ENCODE measurements at places on chromosomes 3 and 15.

GRCh38 chr3:97942801-97943546 lies 29.3 kb downstream of the RIOX2 start:
- DNase-seq, result no peak

- peak; percentile 73 for DNase-seq
These were observed 55.6 kb downstream of the CGGBP1 start for GRCh38 chr3:88003115-88003755.

DNA sequence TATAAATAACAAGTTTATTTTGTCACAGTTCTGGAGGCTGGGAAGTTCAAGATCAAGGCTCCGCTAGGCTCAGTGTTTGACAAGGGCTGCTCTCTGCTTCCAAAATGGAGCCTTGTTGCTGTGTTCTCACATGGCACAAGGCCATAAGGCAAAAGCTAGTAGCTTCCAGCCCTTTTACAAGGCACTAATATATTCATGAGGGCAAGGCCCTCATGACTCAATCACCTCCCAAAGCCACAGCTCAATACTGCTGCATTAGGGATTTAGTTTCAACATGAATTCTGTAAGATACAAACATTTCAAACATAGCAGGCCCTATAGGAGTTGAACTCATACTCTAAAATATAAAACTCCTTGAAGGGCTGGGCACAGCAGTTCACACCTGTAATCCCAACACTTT lies 30.2 kb downstream of the ZBTB11 start:
- DNase-seq, result peak; percentile 33

DNA sequence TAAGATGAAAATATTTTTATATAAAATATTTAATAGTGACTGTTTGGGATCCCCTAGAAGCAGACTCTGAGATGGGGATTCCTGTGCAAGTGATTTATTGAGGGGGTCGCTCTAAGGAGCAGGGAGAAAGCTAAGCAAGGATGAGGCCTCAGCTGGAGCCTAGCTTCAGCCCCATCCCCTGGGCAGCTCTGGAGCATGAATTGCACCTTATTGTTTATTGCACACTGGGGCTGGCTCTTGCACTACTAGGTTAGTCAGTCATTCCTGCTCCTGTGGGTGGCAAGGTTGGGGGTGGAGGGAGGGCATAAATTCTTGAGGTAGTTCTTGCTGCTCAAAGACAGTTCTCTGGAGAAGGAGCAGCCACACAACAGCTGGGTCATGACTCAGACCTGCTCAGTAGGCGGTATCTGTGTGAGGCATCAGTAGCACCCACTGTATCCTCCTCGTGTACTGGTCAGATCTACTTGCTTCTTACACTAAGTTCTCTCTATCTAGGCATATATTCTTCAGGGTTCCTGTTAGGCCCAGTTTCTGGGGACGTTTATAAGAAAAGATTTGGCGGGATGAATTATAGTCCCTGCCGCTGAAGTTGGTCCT lies 27.2 kb upstream of the TNFSF10 start:
- peak; percentile 92 for DNase-seq

- DNase-seq, result no peak
These were observed 34.1 kb upstream of the KLF13 start for GRCh38 chr15:31292391-31293015.

DNA sequence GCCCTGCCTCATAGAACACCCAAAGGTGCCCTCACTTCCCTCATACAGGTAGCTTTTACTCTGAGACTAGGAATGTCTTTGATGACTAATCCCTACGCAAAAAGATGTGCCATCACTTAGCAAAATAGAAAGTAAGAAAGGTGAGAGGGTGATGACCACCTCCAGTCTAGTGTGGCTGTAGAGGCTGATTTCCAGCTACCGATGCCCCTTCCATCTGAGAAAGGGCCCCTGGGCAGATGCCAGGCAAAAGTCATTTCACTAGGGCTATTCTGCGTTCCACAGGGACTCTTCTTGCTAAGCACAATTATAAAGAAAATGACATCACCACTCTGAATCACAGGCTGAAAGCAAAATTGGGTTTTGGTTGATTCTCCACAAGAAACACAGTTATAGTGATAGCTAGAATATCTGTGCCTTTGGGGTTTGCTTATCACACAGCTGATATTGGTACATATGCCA lies 77.4 kb downstream of the RBPMS2 start:
- DNase-seq, result peak; percentile 31

GRCh38 chr15:66865622-66866611 lies 163.9 kb downstream of the SMAD6 start:
- no peak for DNase-seq

GRCh38 chr3:193859195-193859594 lies 266.2 kb downstream of the OPA1 start:
- no peak for DNase-seq

DNA sequence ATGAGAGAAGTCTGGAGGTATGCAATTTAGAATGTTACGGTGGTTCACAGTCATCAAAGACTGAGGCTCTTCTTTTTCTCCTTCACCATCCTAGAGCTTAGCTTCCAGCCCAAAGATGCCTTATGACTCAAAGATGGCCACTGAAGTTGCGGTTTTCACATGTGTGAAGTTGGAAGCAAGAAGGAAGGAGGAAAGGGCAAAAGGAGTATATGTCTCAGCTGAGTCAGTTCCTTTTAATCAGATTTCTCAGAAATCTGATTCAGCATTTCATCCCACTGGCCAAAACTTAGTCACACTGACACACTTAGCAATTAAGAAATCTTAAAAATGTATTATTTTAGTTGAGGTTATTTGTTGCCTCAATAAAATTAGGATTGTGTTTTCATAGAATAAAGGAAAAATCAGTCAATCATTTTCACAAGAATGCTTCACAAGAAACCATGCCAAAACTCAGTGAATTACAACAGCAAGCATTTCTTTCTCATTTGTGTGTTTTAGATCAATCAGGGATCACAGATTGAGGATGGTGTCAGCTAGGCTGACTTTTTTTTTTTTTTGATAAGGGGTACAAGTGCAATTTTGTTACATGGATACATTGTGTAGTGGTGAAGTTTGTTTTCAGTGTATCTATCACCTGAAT lies 211.1 kb upstream of the GADL1 start:
- peak; percentile 97 for DNase-seq

- DNase-seq, result no peak
These were observed 546 bp downstream of the CISH start for GRCh38 chr3:50610992-50611463.

DNA sequence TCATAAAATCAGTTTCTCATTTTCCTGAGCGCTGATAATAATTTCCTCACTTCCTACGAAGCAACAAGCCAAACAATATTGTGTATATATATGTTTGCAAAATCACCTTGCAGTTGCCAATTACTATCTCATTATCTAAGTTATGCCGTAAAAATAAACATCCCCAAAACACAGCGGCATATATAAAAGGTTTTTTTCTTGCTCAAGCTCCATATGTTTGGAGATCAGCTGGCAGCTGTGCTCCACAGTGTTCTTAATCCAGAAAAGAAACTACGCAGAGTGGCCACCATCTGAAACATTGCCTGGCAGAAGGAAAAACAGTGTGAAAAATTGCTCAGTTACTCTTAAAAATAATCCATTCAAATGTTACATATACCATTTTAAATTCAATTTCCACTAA lies 951.4 kb downstream of the PLOD2 start:
- DNase-seq, result no peak

- no peak for DNase-seq
These were observed 6.6 kb upstream of the SUCNR1 start for GRCh38 chr3:151866711-151867410.

DNA sequence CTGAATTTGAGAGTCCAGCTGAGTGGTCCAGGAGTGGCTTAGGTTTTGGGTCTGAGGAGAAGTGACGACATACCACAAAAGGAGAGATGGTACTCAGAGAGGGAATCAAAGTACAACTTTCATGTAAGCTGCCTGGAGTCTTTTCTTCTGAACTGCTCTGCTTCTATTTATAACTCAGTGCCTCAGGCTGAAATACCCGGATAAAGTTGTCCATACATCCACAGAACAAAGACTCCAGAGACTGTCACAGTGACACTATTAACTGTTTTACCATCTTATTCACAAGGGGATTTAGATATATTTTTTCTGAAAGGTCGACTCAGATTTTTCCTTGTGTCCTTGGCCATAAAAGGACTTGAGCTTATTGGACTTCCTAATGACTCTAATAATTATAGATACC lies 264.3 kb upstream of the DNAJC19 start:
- DNase-seq, result no peak

- peak; percentile 12 for DNase-seq
These were observed 9.2 kb downstream of the THBS1 start for GRCh38 chr15:39589815-39590644.

DNA sequence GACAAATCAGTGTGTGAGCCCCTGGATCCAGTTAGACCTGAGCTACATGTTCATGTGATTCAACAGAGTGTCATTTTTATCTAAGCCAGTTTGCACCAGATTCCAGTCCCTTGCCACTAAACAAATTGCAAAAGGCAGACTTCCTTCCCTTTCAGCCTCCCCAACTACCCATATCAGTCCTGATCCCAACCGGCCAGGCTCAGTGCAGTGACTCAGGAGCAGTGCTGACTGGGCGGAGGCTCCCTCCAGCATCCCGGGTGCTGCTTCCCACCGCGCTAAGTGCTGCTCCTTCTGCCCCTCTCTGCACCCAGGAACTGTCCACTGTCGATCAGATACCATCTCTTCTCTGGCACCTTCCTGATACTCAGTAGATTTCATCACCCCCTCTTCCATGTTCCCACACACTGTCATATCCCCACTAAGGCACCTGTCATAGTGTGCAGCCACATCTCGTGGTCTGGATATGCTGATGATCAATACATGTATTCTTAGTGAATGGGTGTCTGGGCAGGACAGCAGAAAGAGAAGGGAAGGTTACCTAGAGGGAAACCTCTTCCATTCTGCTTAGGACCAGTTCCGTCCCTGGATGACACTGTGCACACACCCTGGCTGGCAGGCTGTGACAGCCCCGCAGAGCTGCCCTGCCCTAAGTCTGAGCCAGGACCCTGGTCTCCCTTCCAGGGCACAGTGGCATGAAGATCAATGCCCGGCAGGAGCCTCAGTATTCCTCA lies 108.8 kb upstream of the RAD18 start:
- DNase-seq, result no peak

GRCh38 chr3:121895736-121896135 lies 1.5 kb downstream of the SLC15A2 start:
- no peak for DNase-seq

DNA sequence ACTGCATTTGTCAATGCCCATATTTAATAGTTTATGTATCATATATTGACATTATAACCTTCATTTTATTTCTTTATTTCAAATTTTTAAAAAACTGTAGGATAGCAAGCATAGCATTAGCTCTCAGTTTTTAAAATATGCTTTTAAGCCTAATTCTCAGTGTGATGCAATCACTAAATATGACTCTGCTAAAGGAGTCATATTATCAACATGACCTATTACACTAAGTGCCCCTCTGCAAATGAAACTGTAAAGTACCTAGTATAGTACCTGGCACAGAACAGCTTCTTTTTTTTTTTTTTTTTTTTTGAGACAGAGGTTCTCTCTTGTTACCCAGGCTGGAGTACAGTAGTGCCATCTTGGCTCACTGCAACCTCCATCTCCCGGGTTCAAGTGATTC lies 179.4 kb upstream of the CGNL1 start:
- no peak for DNase-seq

GRCh38 chr15:26087881-26088280 lies 224.8 kb upstream of the ATP10A start:
- no peak for DNase-seq

GRCh38 chr3:110620118-110620517 lies 451.5 kb upstream of the NECTIN3 start:
- DNase-seq, result no peak

DNA sequence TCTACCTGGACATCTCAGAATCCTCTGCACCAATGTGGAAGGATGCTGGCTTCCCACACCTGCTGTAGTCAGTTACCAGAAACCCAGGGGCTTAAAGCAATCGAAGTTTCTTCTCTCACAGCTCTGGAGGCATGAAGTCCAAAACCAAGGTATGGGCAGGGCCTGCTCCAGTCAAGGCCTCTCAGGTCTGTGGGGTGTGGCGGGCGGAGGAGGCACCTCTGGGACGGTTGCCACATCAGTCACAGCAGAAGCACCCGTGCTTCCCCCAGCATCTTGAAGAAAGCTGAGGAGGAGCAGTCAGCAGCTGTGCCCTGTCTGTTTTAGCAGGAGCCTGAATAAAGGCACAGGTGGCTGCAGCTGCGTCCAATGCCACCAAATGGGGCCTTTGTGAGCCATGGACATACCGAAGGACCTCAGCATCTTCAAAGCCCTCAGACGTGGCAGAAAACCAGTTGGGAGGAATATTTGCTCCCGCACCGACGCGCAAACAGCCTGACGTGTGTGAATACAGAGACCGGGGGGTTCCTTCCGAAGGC lies 68.9 kb downstream of the TFRC start:
- DNase-seq, result no peak
